ENCODE measurements at places on chromosomes 2 and 18.

DNA sequence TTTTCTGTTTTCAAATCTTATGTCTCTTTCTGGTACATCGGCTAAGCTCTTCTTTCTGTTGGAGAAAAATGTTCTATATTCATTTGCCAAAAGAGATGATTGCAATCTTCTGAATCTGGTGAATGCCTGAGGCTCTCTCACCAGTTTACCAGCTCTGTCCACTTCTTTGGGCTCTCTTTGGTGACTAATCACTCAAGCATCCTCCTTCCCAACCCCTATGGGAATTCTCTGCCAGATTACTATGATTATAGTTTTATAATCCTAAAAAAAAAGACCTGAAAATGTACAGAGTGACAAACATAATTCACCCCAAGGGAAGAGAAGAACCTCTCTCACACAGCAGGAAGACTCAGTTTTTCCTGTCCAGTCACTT, 187.3 kb downstream of the CAMKMT start:
- DNase-seq = no peak

GRCh38 chr18:31610286-31611205, 18.9 kb downstream of the TTR start:
- peak; percentile 13 for DNase-seq

GRCh38 chr2:238203973-238204683, 633 bp upstream of the ILKAP start:
- DNase-seq = no peak

DNA sequence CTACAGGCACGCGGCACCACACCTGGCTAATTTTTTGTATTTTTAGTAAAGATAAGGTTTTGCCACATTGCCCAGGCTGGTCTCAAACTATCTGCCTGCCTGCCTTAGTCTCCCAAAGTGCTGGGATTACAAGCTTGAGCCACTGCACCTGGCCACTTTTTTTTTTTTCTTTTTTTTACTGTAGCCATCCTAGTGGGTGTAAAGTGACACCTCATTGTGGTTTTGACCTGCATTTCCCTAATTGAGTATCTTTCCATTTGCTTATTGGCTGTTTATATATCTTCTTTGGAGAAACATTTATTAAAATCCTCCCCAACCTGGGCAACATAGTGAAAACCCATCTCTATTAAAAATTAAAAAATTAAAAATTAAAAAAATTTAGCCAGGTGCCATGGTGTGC, 12.0 kb downstream of the PCBP1 start:
- DNase-seq = no peak

GRCh38 chr2:120294008-120294340, 41.3 kb downstream of the RALB start:
- no peak for DNase-seq

GRCh38 chr2:86292571-86293515, 44.6 kb downstream of the REEP1 start:
- no peak for DNase-seq

GRCh38 chr2:136208682-136209420, 90.9 kb upstream of the CXCR4 start:
- no peak for DNase-seq

- no peak for DNase-seq
Observed at GRCh38 chr2:158211502-158211901, 109.8 kb downstream of the UPP2 start.

- DNase-seq = no peak
Observed at GRCh38 chr2:120750488-120751210, 15.0 kb downstream of the GLI2 start.
